NCI-H524 treated with DMSO at 0.1 percent for 48 hours (cell line): ENCODE measurements at places on chromosomes 12 and 14.

DNA sequence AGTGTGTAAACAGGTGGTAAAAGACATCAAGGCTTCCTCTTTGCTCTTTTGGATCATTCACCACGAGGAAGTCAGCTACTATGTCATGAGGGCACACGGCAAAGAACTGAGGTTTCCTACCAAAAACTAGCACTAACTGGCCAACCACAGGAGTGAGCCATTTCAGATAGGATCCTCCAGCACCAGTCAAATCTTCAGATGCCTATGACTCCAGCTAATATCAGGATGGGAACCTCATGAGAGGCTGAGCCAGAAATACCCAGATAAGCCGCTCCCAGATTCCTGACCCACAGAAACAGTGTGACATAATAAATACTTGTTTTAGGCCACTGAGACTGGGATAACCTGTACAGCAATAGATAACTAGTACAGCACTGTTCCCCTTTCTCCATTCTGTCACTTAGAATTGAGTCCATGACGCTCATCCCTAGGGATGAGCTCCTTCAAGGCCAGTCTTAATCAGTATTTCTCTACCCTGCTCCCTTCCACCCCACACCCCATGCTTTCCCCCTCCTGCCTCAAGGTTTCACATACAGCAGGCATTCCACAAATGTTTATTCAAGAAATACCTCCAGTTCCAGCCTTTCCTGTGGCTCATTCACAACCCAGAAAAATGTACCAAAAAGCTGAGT lies 68.4 kb downstream of the PPM1H start:
- DNase-seq: no peak

DNA sequence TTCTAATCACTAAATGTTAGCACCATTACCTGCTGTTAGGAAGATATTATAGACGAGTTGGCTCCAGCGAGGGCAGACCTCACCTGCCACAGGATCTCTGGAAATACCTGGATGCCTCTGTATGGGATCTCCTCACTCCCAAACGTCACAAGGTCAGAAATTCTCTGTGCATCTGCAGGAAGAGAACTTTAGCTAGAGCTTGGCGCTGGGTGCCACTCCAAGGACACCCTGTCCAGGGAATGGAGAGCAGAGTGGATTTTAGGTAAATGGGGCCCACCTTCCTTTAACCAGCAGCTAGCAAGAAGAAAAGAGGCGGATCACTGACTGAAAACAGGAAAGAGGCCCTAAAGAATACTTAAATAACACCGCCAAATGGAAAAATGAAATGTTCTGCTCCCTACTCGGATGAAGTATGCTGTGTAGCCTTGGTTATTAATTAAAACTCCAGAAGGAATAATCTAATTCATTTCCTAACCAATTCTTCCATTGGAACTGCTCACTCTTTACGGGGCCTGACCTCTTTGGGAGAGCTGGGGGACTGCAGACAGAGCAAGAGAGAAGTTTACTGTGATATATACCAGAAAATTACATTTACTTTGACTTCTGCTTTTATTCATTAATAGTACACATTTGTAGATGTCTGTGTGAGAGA lies 4.2 kb upstream of the FOXG1 start:
- DNase-seq: no peak

DNA sequence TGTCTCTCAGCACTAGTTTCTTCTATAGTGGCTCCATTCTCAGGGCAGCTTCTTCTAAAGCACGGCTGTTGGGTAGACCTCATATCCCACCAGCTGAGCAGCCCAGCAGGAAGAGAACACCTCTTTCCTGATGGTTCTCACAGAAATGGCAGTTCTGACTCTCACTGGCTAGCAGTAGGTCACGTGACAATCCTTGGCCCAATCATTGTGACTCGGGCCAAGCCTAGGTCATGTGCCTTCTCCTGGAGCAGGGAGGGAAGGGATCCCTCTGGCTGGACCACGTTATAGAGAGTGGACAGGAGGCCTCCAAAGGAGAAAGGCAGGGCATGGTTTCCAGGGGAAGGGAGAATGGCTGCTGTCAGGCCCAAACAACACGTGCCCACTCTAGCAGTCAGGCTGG lies 149.1 kb downstream of the AACS start:
- no peak for DNase-seq

DNA sequence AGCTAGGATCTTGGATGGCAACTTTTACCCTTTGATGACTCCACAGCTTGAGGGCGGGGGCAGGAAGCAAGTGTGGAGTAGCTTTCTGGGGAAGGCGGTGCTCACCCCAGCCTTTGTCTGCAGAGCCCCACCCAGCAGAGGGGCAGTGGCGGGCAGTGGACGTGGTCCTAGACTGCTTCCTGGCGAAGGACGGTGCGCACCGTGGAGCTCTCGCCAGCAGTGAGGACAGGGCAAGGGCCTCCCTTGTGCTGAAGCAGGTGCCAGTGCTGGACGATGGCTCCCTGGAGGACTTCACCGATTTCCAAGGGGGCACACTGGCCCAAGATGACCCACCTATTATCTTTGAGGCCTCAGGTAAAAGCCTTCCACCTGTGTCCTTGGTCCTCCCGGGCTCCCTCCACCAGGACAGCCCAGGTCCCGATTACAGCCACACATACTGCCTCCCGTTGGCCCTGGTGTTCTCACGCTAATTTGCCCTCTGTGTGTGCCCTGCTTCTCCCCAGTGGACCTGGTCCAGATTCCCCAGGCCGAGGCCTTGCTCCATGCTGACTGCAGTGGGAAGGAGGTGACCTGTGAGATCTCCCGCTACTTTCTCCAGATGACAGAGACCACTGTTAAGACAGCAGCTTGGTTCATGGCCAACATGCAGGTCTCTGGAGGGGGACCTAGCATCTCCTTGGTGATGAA lies 1.2 kb downstream of the TAPBPL start:
- no peak for DNase-seq

DNA sequence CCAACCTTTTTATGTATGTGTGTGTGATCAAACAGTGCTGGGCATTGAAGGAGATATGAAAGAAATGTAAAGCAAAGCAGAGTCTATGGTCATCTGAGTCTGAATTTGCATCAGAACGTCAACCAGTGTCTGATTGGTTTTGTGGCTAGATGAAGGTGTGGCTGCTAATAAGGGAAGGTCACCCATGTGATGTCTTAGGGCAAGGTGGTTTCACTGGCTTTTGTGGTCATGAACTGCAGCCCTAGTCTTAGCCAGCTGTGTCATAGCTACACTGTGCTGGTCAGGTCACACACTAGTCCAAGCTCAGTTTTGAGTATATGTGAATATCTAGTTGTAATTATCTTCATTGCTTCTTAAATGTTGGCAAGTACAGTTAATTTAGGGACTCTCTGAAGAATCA lies 105.8 kb downstream of the TGFB3 start:
- no peak for DNase-seq

- no peak for DNase-seq
These were observed 97.7 kb downstream of the PPM1A start for GRCh38 chr14:60346706-60347105.

GRCh38 chr12:120767071-120768024 lies 41.7 kb downstream of the ACADS start:
- DNase-seq: no peak

DNA sequence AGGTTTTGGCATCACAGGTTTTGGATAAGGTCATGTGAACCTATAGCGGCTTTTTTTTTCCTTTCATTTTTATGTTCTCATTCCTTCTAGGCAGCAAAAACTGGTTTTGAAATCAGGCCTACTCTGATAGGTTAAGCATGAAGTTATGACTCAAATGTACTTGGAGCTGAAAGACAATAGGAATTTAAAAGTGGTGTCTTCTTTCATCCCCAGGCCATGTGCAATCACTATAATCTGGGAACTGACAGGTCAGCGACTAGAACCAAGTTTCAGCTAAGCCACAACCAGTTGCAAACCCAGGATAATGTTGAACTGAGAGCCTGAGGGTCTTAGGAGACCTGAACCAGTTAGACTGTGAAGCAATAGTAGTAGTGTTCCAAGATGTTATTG lies 74.3 kb downstream of the ANO6 start:
- no peak for DNase-seq

- no peak for DNase-seq
These were observed 513.4 kb upstream of the FLRT2 start for GRCh38 chr14:85016496-85016895.

- DNase-seq: no peak
These were observed 29.7 kb downstream of the FRMD6 start for GRCh38 chr14:51681411-51681810.
